ENCODE measurements at places on chromosomes 1 and 21.
A peak's percentile ranks its signal among the peaks of the same experiment; 100 is the strongest.

- no peak for DNase-seq
Measured at GRCh38 chr1:27668121-27668807, 3.7 kb downstream of the IFI6 start.

- no peak for DNase-seq
Measured at GRCh38 chr1:230834292-230834691, 34.0 kb downstream of the C1orf198 start.

- DNase-seq: no peak
Measured at GRCh38 chr1:91527781-91528180, 27.1 kb downstream of the CDC7 start.

GRCh38 chr21:15592271-15592860, 137.4 kb upstream of the USP25 start:
- DNase-seq: no peak

GRCh38 chr1:147545133-147545532, 3.8 kb downstream of the BCL9 start:
- peak; percentile 57 for DNase-seq

DNA sequence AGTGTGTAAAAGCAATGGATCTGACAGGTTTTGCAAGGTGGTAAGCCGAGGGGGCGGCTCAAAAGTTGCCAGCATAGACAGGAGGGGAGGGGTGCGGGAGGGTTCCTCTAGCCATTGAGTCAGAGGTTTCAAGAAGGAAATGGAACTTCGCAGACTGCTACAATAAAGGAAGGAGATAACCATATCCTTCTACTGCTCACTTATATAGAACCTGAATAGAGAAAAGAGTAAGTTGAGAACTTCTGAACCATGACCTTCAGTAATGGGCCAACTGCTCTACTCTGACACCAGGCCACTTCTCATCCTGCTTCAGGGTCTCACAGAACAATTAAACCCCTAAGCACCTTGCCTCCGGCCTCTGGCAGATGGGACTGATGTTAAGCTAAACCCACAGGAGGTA, 26.3 kb upstream of the BCAR3 start:
- no peak for DNase-seq

- DNase-seq: no peak
Measured at GRCh38 chr21:14538483-14538882, 7.6 kb downstream of the SAMSN1 start.

GRCh38 chr1:241817331-241817792, 30.6 kb upstream of the EXO1 start:
- DNase-seq: no peak

GRCh38 chr1:2382621-2383361, 8.6 kb downstream of the MORN1 start:
- DNase-seq: no peak
